ENCODE measurements at places on chromosomes 7 and 10. TPM values are rescaled to one million over a fixed set of nuclear protein-coding genes. Genes with fewer than 3 reads are reported as not detected.

GRCh38 chr10:24952707-24953645 is 570 bp upstream of the PRTFDC1 start:
- no peak for DNase-seq

GRCh38 chr7:155153676-155154075 is 83.6 kb downstream of the HTR5A start:
- DNase-seq, result no peak

DNA sequence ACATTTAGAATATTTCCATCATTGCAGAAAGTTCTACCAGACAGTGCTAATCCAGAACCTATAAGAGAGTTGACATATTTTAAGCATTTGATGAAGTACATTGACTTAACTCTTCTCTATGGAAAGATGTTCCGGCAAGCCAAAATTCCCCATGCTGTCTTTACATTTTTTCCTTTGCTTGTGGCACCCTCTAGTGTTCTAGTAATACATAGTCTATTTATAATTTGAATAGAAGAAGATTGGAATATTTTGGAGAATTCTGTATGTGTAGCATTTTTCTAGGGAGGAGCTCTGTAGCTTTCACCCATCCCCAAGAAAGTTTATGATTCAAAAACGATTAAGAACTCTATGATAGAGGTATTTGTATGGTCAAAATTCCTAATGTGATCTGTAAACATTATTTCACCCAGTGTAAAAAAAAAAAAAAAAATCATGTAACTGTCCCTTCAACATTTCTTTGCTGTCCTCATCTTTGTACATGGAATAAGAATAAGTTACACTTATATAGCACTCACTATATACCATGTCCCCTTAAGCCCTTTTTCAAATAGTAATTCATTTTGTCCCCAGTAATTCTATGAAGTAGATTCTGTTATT is 33.2 kb downstream of the NRF1 start:
- DNase-seq, result no peak

DNA sequence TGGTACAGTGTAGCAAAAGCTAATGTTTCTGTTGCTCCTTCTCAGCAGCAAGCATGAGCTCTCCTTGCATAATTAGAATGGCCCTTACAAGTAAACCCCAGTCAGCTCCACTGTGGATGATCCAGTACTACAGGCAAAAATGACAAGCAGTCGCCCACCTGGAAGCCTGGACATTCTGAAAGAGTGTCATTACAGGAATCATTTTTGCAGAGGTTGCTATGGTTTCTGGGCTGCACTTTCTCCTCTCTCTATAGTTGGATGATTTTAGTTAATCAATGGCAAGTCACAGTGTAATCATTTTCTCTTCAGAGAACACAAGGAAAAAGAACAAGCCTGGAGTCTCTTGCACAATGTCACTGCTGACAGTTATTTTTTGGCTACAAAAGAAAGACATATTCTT is 102.9 kb upstream of the MYO3A start:
- DNase-seq, result peak; percentile 21

DNA sequence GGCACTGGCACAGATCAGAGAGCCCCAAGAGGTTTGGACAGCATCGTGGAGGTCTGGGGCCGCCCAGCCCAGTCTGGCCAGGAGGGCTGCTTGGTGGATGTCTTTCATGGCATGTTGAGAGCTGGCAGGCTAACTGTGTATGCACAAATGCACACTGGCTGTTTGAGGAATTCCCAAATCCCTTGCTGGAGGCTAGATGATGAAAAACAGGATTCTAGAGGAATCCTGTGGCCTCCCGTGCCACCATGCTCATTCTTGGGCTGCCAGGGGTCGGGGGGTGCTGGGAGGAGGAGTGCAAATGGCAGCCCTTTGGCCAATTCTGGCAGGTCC is 26.5 kb downstream of the LEP start:
- DNase-seq, result no peak

GRCh38 chr7:93551063-93551895 is 23.2 kb downstream of the CALCR start:
- DNase-seq, result no peak

- DNase-seq, result no peak
These were observed 73.2 kb upstream of the KLF6 start for GRCh38 chr10:3858051-3858845.

GRCh38 chr7:25662841-25663800 is 434.8 kb upstream of the NPVF start:
- no peak for DNase-seq

DNA sequence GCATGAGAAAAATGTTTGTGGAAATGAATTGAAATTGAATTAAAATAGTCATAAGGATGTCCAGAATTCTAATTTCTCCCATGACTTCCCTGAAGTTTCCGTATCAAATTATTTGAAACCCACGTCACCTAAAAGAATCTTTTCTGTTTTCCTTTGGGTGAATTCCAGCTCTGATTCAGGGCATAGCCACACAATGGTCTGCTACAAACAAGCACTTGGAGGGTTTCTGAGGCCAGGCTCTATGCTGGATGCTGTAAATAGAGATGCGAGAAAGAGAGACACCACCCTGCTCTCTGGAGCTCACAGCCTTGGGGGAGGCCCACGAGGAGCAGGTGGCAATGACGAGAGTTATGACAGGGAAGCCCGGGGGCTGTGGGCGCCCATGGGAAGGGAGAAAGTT is 33.6 kb downstream of the GHRHR start:
- no peak for DNase-seq

DNA sequence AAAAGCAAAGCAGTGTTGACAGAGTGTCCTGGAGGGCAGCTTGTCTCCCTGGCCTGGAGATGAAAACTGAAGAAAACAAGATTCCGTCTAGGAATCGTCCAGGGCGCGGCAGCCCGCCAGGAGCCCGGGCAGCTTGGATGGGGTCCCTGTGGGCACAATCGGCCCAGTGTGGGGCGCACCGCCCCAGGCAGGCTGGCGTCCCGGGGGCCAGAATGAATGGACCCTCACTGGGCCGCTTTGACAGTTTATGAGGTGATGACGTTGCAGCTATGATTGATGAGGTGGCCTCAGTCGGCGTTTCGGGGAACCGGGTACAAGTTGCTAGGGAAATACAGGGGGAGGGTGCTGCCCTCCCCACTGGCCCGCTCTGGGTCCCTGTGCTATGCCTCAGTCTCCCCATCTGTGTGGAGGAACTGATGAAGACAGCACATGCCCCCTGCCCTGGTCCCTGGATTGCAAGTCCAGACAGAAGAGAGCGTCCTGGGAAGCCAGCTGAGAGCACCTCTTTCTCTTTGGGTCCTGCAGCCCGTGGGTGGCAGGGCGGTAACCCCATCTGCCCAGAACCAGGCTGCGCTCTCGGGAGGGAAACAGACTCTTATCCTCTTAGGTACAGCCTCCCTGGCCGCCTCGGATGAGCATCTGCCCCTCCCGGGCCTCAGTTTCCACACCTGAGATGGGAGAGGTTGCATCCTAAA is 131.3 kb downstream of the LHPP start:
- no peak for DNase-seq

DNA sequence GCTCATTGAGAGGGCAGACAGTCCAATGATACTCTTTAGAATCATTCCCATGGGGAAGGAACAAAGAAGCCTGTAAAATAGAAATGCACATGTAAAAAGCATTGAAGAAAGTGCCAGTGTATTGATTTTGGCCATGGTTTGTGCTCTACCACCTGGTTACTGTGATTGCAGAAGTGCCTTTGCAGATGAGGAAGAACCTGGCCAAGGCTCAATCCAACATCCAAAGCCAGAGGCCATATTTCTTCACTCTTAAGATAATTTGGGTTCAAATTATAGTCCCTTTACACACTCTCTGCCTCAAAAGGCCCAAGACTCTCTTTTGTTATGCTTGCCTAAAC is 122.1 kb downstream of the EGFR start:
- DNase-seq, result no peak

DNA sequence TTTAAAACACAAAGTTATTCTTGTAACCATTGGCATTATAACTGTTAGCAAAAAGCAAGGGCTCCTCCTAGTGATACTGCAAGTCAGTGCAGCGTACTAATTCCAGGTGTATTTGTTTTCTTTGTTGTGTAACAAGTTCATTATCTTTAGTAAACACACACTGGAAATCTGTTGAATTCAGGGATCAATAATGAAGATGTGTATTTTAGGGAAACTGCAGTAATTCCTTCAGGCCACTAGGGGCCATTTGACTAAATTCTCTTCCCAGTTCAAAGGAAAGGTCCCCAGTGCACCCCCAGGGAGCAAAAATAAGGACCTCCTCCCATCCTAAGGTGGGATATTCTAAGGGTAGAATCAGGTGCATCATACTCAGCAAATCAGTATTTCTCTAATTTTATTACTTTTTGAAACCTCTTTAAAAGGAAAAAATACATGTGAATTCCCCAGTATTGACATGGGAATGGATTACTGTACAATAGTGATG is 158.6 kb upstream of the LYZL1 start:
- no peak for DNase-seq

DNA sequence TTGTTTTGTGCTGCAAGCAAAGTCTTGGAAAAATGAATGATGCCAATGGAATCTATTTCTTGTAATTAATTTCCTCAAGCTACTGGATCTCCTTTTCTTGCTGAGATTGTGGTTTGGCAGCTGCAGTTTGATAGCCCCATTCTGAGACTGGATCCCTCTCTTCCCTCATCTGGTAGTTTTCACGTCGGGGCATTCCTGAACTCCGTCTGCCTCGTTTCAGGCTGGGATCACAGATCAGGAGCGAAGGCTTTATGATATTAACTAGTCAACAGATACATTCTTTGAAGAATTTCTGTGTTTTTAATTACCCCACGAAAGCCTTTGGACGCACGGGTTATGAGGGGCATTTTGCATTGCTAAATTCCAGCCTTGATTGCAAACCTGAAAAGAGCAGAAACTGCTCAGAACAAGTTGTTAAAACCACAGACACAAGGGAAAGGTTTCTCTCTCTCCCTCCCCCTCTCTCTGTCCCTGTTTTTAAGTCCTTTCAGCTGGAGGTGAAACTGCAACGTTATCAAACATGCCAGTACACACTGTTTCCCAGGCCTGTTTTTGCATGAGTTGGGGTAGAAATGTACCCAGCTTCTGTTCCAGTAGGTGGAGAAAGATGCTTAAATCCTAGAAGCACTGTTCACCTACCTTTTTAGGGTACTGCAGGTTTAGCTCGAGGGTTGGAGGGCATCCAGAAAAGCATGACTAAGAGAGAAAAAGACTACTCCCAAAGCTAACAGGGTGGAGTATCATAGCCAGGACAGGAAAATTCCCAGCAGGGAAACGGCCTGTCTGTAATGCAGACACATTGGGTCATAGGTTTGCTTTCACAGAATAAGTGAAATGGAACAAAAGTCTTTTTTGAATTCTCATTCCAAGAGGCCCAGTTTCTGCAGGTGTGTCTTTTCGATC is 124.3 kb downstream of the CUX1 start:
- DNase-seq, result no peak

GRCh38 chr10:72782649-72783330 is 90.8 kb downstream of the MCU start:
- no peak for DNase-seq

DNA sequence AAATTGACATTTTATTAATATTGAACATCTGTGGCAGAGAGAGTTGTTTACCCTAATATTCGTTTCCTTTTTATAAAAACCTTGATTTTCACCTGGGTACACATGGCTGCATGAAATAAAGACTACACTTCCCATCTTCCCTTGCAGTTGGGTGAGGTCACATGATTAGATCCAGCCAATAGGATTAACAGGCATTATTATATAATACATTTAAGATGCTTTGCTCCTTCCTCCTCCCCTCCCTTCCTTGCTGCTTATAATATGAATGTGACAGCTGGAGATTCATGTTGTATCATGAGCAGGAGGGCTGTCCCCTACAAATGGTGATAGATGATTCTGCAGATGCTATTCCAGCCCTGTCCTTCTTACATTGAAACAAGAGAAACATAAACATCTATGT is 146.6 kb downstream of the SH2D4B start:
- DNase-seq, result no peak

- DNase-seq, result no peak
These were observed 104.6 kb upstream of the TNRC18 start for GRCh38 chr7:5528071-5528814.

GRCh38 chr10:122551450-122551849 is 9.1 kb upstream of the DMBT1 start:
- no peak for DNase-seq

- no peak for DNase-seq
These were observed 336.8 kb downstream of the GPR37 start for GRCh38 chr7:124428781-124429180.

The UTF1 gene
- not detected for polyA plus RNA-seq

The CTAGE4 gene
- polyA plus RNA-seq, result 5.0 TPM

The ATG9B gene
- polyA plus RNA-seq, result 0.99 TPM

The KLF14 gene
- polyA plus RNA-seq, result 0.60 TPM

The WDR86 gene
- polyA plus RNA-seq, result 20.4 TPM

The UCMA gene
- polyA plus RNA-seq, result not detected

The TEX47 gene
- not detected for polyA plus RNA-seq

The TAS2R4 gene
- 1.2 TPM for polyA plus RNA-seq

The DYNC1I1 gene
- polyA plus RNA-seq, result 0.51 TPM

The PSMA2 gene
- 311 TPM for polyA plus RNA-seq

The LAMTOR4 gene
- 99.1 TPM for polyA plus RNA-seq

The CYP2C9 gene
- polyA plus RNA-seq, result 1.3 TPM
